ENCODE measurements at places on chromosomes 7 and 10.

DNA sequence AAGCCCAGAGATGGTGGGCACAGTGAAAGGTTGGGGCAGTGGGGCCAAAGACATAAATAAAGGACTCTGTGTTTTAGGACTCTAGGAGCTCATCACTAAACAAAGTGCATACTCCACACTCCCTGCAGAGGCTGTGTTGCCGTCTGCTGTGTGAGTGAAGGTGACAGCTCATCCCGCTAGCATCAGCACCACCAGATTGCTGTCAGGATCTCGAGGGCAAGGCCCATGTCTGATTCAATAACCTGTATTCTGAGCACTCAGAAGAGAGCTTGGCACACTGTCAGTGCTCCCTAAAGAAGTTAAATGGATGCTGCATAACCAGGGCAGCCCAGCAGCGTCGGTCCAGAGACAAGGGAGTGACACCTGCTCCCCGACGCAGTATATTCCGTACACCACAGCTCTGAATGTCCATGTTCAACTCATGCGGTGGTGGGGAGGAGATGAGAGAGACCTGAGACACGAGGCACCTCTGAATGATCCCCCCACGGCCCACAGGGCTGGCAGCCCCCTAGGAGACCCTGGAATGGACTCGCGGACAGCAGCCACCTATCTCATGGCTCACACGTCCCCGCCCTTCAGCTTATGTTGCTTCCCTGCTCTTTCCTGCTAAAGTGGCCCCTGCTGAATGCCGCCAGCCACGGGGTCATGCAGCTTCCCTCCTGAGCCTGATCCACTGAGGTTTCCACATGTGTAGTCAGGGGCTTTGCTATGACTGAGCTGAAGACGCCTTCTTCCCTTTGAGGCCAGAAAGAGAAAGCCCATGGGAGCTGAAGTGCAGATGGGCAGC, 132.7 kb upstream of the KCNMA1 start:
- DNase-seq, result no peak

GRCh38 chr7:43208242-43208641, 95.8 kb downstream of the HECW1 start:
- DNase-seq, result no peak

- no peak for DNase-seq
Observed at GRCh38 chr10:73967022-73967429, 30.9 kb upstream of the VCL start.

GRCh38 chr7:783556-784490, 48.5 kb upstream of the SUN1 start:
- no peak for DNase-seq

DNA sequence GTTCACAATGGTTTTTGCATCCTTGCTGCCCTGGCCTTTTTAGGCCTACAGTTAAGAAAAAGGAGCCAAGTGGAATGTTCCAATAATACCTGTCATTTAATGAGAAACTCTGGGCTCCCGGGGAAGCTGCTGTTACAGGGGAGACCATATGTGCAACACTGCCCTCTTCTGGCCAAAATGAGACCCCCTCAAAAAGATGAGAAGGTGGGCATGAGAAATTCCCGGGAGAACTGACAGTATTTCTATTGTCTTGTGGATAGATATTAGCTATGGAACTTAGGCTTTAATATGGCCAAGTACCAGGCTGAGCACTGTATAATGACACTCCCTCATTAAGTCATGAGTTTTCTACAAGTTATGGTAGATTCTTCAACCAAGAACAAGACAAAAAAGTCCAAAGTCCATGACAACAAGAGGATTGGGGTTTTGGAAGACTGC, 99.4 kb downstream of the CCDC3 start:
- DNase-seq, result peak; percentile 7

DNA sequence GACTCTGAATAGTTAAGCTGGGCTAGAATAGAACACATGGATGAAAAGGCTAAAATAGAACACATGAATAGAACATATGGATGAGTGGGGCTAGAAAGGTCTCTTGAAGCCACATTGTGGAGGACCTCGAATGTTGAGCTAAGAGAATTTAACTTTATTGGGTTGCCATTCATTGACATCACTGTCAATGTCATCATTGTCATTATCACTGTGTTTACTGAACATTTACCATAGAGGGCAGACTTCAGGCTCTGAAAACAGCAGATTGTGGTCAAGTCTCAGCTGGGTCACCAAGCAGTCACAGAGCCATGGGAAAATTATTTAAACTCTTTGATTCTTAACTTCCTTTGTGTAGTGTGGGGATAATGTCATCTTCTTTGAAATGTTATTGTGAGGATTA, 80.4 kb downstream of the WDFY4 start:
- no peak for DNase-seq

DNA sequence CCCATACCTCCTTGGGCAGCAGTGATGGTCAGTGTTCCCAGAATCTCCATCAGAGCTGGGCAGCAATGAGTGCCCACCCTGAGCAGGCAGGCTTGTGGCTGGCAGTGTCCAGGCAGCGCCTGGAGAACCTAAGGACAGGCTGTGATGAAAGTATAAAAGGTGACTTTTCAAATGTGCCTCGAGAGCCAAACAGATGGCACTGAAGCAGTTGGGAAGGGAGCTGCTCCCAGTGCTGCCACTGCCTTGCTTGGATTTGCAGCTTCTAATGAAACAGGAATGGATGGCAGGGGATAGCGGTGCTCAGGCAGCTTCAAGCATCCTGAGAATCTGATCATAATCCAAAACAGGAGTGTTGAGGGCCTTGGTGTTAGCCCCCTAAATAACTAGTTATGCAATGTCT, 179.8 kb upstream of the AOAH start:
- DNase-seq, result no peak

- no peak for DNase-seq
Observed at GRCh38 chr10:106185951-106186350, 978.6 kb downstream of the SORCS1 start.

DNA sequence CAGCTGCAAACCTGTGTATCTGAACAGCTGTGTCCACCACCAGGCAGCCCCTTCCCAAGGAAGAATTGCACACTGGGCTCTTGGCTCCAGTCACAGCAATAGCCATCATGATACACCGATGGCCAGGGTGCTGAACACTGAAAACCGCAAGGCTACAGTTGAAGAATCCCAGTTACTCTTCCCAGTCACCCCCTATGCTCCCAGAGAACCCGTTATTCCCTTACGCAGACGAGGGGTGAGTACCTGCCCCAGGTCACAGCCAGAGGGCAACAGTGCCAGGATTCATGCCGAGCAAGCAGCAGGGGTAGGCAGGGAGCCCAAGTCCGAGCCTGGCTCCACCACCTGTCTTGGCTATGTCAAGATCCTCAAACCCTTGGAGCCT, 57.8 kb downstream of the RASGEF1A start:
- DNase-seq, result no peak

DNA sequence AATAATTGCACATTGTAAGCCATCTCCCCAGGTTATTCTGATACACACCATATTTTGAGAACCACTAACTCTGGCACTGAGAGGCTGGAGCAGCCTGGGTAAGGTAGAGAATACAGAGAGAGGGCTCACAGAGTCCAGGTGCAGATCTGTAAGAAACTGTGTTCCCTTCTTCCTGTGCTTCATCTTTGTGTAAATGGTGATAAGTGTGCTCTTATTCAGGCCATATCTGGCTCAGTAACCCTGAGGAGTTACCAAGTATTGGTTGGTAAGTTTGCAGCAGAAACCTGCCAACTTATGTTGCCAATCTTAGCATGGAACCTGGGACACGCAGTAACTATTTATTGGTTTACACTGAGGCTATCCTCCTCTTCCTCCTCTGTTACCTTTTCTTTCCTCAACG, 16.2 kb upstream of the ICA1 start:
- DNase-seq, result no peak

DNA sequence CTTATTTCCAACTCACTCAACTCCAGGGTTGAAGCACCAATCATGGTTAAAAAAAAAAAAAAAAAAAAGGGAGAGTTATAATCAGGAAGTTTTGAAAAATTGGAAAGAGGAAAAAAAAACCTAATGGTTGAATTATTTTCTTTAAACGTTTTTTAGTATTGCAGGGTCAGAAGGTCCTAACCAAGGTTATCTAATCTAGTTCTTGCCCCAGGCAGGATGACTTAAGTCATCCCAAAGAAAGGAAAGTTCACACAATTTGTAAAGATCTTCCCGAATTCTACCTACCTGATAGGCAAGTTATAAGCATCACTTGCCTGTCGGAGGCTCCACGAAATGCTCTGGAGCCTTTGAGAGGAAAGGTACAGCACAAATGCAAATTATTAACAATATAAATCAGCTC, 208.1 kb upstream of the PLXNA4 start:
- no peak for DNase-seq

All from occipital lobe (tissue), 3 donors.